Nephron progenitor cell (in vitro differentiated cells): ENCODE measurements at places on chromosomes 16 and 17.

DNA sequence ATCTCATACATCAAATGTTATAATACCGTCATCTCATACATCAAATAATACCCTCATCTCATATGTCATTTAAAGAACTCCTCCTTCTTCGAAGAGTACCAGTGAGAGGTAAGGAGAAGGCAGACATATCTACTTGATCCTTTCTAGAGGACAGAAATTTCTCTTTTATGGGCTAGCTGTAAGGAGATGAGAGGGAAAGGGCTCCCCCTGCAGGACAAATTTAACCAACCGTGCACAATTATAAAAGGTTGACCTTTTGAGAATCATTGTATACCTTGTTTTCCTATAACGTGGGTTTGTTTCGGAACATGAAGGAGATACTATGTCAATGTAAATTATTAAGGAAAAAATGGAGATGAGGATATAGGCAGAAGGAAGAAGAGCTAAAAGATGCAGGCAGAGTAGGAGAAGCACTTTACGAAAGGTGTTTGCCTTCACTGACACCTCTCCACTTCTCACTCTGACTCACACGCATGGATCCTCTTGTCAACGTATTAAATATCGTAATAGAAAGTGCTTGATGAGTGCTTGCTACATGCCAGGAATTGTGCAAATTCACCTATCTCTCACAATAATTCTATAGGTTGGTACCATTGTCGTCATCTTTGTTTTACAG is 465.9 kb upstream of the ERCC4 start:
- DNase-seq = peak; percentile 62

- DNase-seq = no peak
Observed at GRCh38 chr17:15511142-15511541, 43.7 kb upstream of the CDRT4 start.

DNA sequence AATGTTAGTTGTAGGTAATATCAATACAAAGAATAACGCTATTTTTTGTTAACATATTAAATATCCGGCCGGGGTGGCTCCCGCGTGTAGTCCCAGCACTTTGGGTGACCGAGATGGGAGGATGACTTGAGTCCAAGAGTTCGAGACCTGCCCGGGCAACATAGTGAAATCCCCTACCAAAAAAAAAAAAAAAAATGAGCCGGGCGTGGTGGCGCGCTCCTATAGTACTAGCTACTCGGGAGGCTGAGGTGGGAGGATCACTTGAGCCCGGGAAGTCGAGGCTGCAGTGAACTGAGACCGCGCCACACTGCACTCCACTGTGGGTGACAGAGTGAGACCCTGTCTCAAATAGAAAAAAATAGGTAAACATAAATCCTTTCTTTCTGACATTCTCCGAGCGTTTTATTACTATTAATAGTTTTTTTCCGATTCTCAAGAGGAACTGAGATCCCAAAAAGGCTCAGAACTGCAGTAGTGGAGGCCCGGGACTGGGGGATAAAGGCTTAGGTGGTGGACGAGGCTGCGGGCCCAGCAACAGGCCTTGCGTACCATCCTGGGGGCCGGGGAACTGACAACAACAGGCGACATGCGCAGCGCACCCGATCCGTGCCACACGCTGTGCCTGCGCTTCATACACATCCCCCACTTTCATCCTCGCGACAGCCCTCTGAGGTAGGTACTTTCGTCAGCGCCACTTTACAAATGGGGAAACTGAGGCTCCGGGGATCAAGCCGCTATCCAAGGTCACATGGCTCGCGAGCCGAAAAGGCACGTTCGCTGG is 919 bp downstream of the N4BP1 start:
- peak; percentile 37 for DNase-seq

DNA sequence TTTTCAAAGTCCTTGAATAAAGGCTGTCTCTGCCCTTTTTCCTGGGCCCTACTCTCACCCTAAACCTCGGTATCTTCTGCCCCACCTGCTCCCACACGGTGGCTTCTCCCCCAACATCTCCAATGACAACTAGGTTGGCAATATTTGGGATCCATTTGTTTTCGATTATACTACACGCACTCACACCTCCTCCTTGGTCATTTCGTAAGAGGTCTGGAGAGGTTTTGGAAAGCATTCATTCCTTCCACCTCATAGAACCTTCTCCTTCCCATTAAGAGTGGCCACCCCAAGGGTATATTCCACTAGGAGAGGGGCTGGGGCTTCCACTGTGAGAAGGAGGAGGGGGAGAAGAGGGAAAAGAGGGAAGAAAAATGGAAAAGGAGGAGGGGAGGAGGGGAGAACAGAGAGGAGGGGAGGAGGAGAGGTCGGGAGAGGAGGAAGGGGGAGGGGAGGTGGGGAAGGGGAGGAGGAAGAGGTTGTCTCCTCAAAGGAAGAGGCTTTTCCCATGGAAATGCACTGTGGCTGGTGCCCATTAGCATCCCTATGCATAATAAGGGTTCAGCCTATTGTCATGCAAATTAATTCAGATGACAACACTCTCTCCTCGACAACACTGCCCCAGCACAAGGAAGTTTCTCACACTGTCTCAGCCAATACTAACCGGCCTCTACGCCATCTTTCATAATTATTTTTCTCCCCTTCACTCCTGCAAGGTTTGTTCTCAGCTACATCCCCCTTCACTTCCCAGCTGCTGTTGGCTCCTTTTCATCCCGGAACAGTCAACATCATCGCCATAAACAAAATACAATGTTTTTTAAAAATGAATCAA is 30.0 kb downstream of the SOX9 start:
- DNase-seq = no peak
